IPS DF 6.9 (cell line): ENCODE measurements at places on chromosomes 1 and 21.

- DNase-seq, result no peak
Measured at GRCh38 chr1:204868340-204868700, 2.3 kb upstream of the NFASC start.

- no peak for DNase-seq
Measured at GRCh38 chr1:185159966-185160365, 3.0 kb downstream of the SWT1 start.

GRCh38 chr1:203663821-203664220 is 37.2 kb downstream of the ATP2B4 start:
- no peak for DNase-seq

DNA sequence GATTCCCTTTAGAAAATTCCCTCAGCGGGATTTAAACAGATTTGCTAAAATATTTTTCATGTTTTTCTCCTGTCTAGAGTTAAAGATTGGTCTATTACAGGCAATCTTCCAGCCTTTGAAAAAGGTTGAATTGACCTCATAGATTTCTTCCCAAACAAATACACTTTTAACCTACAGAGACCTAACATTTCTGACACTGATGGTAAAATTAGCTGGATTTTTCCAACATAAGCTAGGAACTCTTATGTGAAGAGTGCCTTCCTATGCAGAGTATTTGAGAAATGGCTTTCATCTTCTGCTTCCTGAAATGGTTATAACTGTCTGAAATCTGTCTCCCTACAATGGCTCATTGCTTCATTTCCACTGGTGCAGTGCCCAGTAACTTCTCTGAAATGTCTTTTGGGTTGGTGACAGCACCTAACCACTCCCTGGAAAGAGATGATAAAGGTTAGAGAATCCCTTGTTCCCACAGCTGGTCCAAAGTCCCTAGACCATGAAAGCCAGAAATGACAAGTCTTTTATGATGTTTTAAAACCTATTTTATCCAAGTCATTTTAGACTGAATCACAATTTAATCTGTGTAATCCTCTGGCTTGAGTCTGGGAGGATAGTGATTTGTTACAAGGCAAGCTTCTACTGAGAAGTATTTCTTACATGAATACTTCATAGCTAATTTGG is 269.4 kb downstream of the BACH1 start:
- no peak for DNase-seq

DNA sequence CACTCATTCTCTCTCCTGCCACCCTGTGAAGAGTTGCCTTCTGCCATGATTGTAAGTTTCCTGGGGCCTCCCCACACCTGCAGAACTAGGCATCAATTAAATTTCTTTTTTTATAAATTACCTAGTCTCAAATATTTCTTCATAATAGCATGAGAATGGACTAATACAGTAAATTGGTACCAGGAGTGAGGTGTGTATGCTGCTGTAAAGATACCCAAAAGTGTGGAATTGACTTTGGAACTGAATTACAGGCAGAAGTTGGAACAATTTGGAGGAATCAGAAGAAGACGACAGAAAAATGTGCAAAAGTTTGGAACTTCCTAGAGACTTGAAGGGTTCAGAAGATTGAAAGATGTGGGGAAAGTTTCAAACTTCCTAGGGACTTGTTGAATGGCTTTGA is 308.1 kb upstream of the TMPRSS15 start:
- no peak for DNase-seq

DNA sequence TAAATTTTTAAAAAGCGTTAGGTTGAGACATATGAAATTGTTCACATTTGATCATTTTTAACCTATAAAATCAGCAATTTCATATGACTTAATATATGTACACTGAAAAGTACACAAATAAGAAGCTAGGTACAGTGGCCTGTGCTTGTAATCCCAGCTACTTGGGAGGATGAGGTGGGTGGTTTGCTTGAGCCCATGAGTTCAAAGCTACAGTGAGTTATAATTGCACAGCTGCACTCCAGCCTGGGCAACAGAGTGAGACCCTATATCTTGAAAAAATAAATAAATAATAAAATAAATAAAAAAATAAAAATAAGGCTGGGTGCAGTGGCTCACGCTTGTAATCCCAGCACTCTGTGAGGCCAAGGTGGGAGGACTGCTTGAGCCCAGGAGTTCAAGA is 5.2 kb upstream of the EPB41 start:
- no peak for DNase-seq

GRCh38 chr21:38833117-38833516 is 27.4 kb downstream of the ETS2 start:
- DNase-seq, result no peak

DNA sequence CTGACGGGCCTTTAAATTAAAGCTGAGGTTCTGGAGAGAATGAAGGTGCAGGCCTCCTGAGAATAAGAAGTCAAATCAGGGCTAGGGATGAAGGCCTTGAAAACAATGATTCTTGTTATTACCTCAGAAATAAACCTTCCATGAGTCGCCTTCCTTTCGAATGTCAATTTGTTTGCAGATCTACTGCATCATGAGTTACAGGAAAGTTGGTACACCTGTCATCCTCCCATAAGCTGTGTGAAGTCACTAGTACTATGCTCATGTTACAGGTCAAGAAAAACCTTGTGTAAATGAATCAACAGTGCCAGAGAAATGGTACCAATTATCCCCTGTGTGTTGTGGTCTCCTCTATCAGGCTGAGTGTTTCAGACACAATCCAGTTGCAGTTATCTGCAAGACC is 281.2 kb upstream of the PLXNA2 start:
- no peak for DNase-seq

GRCh38 chr1:167839009-167839408 is 74.9 kb downstream of the ADCY10 start:
- no peak for DNase-seq

DNA sequence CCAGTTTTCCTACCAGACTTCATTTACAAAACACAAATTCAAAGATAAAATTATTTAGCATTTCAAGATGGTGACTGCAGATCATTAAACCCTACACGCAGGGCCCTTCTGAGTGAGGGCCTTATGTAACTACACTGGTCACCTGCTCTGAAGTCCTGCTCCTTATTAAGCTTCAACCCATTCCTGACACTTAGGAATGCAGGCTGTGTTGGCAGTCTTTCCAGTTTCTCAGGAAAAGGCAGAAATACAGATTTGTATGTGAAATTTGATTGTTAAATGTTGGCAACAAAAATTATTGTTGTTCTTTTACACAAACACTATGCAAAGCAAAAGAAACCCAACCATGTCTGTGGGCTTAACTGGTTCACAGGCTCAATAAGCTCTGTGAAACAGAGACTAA is 25.8 kb upstream of the BCAS2 start:
- DNase-seq, result no peak

DNA sequence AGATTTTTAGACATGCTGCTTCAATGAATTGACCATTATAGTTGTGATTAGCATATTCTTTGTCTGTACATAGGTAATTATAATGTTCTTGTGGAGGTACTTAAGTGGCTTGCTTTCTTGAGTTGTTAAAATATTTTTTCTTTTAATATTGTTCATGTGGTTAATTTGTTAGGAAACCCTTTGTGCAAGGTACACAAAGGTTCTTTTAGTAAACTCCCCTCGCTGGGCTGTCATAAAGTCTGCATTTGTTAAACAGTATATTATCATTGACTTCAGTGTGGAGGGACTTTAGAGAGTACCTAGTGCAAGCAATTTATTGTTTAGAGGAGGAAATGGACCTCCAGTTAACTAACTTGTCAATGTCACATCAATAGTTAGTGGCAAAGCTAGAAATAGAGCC is 52.5 kb downstream of the DISP1 start:
- no peak for DNase-seq

DNA sequence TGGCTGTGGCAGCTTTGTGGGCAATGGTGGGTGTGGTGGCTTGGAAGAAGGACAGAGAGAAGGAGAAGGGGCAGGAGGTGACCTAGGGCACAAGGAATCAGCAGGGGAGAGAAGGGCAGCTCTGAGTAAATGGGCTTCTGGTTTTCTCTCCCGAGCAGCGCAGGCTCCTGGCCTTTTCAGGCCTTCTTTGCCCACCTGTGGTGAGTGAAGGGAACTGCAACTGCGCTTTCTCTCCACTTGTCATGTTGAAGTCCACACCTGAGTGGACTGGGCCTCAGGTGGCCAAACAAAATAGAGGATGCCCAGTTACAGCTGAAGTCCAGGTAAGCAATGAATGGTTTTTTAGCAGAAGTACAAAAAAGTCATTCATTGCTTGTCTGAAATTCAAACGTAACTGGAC is 29.4 kb upstream of the KCNA10 start:
- DNase-seq, result no peak

DNA sequence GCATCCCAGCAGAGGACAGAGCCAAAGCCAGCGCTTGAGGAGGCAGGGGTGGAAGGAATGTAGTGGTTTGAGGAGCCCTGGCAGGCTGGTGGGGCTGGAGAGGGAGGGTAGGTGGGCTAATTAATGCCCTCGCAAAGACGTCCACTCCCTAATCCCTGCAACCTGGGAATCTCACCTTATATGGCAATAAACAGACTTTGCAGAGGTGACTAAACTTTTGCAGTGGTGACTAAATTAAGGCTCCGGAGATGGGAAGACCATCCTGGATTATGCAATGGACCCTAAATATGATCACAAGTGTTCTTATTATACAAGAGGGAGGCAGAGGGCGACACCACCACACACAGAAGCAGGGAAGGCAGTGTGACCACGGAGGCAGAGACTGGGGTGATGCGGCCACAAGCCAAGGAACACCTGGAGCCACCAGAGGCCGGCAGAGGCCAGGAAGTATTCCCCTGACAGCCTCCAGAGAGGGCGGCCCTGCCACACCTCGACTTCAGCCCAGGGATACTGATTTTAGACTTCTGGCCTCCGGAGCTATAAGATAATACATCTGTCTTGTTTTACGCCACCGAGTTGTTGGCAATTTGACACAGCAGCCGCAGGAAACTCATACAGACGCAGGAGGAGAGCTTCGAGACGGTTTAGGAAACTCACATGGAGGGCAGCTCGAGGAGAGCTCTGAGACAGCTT is 23.1 kb upstream of the NPPB start:
- no peak for DNase-seq

DNA sequence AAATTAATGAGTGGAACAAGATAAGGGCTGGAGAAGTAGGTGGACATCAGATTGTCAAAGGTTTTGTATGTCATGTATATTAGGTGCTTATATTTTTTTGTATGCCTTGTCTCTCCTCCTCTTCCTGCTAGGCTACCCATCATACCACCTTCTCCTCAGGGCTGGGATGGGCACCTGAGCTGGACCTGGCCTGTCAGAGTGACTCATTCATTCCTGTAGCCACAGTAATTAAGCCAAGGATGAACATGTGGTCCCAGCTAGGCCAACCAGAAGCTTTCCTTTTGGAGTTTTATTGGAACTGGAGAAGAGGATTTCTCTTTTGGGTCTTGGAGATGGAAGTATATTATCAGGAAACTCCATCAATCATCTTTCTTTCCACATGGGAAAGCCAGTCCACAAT is 21.2 kb downstream of the PTGS2 start:
- no peak for DNase-seq

DNA sequence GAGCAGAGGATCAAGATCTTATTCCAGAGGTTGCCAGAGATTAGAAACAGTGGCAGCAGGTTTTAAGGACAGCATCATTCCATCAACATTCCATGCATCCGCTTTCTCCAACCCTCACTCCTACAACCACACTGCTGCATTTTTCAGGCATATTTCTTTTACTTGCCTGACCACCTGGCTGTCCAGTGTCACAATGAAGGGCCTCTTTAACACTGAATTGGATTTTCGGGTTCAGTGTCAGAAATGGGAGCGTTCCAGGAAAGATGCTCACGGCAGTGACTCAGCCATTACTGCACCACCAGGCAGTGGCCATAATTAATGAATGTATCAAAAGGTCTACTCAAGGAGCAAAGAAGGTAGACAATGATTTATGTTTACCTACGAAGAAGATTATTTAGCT is 200.4 kb upstream of the ESRRG start:
- DNase-seq, result no peak

GRCh38 chr1:107622966-107623365 is 342.0 kb downstream of the VAV3 start:
- DNase-seq, result no peak

- DNase-seq, result no peak
Measured at GRCh38 chr1:6353619-6353954, 40.0 kb downstream of the ACOT7 start.

DNA sequence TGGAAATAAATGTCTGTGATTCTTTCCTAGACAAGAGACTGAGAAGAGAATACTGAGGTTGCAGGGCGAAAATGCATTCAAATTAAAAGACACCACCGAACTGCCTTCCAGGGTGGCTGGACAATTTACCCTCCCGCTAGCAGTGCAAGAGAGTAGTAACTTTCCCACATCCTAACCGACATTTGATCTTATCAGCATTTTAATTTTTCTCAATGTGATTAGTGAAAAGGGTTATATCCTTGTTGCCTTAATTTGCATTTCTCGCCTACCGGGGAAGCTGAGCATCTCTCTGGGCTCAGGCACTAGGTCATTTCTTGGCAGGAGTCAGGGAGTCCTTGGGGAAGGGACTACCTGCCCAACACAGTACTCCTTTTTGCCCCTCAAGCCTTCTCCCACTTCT is 2.8 kb downstream of the TNFRSF8 start:
- no peak for DNase-seq

- no peak for DNase-seq
Measured at GRCh38 chr21:17270229-17270628, 242.6 kb upstream of the CXADR start.

- DNase-seq, result no peak
Measured at GRCh38 chr1:94154989-94155388, 34.0 kb upstream of the ABCA4 start.

DNA sequence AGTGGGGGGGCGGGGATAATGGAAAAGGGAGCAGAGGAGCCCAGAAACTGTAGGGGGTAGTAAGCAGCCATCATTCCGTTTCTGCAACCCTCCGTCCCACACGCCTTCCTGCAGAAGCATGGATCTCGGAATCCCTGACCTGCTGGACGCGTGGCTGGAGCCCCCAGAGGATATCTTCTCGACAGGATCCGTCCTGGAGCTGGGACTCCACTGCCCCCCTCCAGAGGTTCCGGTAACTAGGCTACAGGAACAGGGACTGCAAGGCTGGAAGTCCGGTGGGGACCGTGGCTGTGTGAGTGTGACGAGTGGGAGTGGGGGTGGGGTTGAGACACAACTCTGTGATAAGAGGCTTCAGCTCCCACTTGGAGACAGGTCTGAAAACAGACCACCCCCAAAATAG is 706 bp downstream of the CREB3L4 start:
- DNase-seq, result no peak

DNA sequence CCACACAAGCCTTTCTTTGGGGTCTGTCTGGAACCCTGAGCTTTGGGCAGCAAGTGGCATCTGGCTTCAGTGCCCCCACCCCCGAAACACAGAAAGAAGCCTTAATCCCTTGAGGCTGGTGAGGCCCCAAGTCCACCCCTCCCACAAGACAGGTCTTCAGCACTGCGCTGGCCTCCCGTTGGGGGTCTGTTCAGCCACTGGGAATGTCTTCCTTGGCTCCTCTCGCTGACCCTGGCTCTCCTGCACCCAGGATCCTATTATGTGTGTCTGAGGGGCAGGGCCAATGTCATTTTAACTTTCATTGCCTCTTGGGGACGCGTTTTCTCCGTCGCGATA is 26.9 kb downstream of the ATP8B2 start:
- DNase-seq, result no peak

GRCh38 chr1:60762176-60762575 is 320.2 kb upstream of the NFIA start:
- no peak for DNase-seq

GRCh38 chr1:150187560-150187931 is 37.8 kb downstream of the PLEKHO1 start:
- DNase-seq, result no peak
